Mammary epithelial cell (primary cell): ENCODE measurements at places on chromosomes 11 and 22.

- peak; percentile 77 for DNase-seq
These were observed 55.5 kb downstream of the ABTB2 start for GRCh38 chr11:34302046-34302921.

DNA sequence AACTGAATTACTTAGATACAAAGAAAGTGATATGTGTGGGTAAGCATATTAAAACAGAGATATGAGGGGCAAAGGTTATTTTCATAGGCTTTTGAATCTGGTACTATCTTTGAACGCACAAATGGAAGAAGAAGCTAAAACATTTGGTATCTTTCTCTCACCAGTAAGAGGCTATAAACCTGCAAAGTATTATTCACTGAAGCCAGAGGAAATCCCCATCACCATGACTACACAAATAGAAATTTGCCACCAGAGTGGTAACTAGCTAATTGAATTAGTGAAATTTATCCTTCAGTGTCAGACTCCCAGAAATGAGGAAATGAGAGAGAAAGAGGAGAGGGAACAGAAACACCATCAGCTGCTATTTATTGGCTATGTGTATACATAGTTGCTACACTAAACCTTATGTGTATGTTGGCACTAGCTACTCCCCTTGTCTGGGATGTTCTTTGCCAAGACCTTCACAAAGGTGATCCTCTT, 503.4 kb downstream of the DLG2 start:
- DNase-seq, result no peak

DNA sequence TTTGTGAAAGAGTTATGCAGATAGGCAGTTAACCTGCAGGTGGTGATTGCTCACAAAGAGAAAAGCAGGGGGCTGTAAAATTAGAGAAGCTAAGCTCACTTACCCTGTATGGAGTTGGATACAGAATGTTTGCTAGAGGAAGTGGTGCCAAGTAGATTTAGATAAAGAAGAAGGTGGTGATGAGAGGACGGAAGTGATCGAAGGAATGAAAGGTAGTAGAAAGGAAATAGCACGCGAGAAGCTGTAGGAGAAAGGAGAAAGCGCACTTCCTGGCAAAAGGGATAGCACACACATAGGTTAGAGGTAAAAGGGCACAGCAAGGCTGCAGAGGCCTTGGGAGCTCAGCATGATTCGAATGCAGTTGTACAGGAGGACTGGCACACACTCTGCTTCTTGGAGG, 87.3 kb upstream of the CTSC start:
- DNase-seq, result no peak

- DNase-seq, result no peak
These were observed 15.5 kb downstream of the OTUB1 start for GRCh38 chr11:64001484-64002420.

DNA sequence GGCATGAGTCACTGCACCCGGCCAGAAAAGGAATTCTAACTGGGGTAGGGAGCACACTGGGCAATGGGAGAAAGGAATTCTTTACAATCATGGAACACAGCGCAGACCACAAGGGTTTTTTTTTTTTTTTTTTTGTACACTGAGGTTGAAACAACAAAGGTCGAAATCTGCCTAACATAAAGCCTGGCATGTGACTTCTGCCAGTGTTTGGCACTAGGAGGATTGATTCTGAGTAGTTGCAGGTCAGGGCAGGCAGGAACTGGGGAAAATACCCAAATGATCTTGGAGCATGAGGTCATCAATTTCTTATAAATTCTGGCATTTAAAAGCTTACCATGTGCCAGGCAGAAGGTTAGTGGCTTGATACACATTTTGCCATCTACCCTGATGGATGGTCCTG, 202.0 kb upstream of the SNX19 start:
- peak; percentile 63 for DNase-seq

DNA sequence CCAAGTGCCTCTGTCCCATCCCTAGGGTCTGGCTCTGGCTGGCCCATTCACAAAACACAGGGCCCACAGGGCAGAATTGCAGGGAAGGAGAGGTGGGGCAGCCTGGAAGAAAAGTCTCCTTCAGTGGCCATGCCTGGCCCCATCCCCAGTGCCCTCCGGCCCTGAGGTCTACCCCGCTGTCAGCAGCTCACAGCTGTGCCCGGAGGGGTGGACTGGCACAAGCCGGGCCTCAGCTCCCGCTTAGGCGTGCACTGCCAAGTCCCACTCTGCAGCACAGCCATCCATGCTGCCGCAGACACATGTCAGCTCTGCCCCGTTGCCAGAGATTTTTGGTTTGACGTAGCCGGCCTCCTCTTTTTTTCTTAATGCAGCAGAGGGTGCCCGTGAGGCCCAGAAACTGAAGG, 3.9 kb upstream of the SCN2B start:
- peak; percentile 64 for DNase-seq

GRCh38 chr22:29733362-29734201, 13.8 kb downstream of the CABP7 start:
- no peak for DNase-seq

GRCh38 chr22:43993072-43993760, 30.9 kb upstream of the PARVB start:
- peak; percentile 11 for DNase-seq

- peak; percentile 86 for DNase-seq
These were observed at the start of gene APOBEC3C for GRCh38 chr22:39013942-39014722. TSS of gene APOBEC3C (plus strand) at chr22:39014257. CDS start at chr22:39014363, 106 bp downstream.

- no peak for DNase-seq
These were observed 189.2 kb downstream of the EFCAB6 start for GRCh38 chr22:43622886-43623285.

- DNase-seq, result no peak
These were observed 15.9 kb downstream of the OSBPL5 start for GRCh38 chr11:3148990-3149851.

- no peak for DNase-seq
These were observed 61.8 kb upstream of the UBASH3B start for GRCh38 chr11:122593473-122594420.

GRCh38 chr22:21816787-21817496, 50.5 kb downstream of the MAPK1 start:
- DNase-seq, result peak; percentile 90

DNA sequence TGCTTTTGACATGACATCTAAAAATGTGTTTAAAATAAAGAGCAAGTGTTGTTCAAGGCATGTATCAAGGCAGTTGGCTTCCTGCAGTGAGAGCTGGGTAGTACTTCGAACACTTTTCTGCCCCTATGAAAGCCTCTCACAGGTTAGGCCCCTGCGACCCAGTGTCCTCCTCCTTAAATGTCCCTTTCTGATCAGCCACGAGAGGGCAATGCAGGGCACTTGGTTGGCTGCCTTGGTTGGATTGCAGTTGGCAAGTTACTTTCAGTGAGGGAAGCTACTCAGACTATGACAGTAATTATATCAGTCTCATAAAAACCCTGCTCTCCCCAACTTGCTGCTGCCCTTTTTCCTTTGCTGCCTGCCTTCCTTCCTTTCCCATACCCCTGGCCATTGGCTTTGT, 743.8 kb downstream of the NTM start:
- no peak for DNase-seq

GRCh38 chr11:69462106-69462951, 19.1 kb upstream of the LINC01488 start:
- DNase-seq, result no peak

DNA sequence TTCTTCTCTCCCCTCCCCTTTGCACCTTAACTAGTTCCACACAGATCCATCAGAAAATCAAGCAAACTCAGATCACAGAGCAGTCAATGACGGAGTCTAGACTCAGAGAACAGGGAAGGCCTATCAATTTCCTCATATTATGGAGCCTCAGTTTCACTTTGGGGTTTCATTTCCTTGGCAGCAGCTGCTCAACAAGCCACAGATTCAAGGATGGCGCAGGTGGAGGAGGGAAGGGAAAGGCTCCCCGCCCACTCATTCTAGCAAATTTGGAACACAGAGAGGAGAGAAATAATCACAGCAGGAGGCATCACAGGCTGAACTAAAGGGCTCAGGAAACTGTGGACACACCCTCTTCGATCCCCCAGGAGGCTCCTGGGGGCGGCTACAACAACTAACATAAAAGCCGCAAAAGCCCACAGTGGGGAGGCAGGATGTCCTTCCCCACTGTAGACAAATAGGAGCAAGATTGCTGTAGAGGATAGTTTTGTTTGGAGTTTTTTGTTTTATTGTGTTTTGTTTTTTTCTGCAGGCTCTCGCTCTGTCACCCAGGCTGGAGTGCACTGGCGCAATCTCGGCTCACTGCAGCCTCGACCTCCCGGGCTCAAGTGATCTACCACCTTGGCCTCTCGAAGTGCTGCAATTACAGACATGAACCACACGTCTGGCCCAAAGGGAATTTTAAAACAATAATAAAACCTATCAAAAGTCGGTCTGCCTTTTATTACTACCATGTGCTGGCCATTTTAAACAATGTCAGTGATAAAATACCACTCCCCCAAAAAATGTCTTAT, 3.4 kb downstream of the PLAAT3 start:
- DNase-seq, result peak; percentile 34

DNA sequence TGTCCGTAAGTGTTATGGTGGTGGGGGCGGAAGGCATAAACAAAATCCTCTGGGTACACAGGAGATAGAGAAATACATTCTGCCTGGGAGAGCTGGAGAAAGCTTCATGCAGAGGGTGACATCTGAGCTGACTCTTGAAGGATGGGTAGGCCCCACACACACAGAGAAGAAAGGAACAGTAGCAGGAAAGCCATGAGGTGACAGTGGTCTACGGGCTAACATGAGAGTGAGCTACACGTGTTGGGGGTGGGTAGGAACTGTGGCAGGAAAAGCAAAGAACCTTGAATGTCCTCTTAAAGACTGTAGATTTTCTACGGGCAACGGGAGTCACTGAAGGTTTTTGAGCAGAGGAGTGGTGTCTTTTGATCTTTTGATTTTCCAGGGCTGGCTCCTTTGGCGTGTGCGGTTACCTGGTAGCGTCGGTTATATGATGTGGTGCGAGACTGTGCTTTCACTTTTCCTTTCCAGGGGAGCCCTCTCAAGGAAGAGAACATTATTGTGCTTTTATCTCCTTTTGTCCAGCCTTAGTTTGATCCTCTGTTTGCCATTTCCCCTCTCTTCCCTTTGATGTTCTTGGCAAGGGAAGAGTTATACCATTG, 39.7 kb downstream of the ADAMTS8 start:
- no peak for DNase-seq

- DNase-seq, result no peak
These were observed 23.9 kb downstream of the IL10RA start for GRCh38 chr11:118009864-118010737.

DNA sequence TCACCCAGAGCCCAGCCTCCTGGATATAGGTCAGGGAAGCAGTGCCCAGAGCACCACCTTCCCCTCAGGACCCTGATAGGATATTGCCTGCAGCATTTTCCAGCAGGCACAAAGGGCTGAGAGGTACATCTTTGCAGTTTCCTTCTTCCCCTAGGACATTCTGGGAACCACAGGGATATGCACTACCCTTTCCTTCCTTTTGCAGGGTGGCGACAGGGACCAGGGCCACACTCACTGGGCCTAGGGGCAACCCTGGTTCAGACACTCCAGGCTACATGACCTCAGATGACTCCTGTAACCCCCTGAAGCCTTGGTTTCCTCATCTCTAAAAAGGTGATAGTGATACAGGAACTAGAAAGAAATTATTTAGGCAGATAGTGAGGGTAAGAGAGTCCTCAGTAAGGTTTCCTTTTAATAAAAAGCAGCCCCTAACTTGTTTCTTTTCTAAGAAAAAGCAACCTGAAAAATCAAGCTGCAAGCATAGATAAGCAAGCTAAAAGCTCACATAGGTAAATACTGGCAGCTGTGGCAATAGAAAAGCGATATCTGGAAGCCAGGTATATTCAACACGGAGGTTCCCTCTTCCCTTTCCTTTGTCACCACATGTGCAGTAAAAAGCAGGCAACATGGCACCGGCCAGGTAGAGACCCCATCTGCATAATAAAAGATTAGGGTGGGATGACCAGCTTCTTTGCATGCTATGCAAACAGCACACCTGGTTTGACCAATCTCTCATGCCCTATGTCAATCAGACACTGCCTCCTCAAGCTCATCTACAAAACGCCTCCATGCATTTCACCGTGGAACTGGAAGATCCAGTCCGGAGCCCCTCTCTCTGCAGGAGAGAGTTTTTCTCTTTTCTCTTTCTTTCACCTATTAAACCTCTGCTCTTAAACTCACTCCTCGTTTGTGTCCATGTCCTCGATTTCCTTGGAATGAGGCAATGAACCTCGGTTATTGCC, 13.2 kb upstream of the MRGPRX2 start:
- no peak for DNase-seq

DNA sequence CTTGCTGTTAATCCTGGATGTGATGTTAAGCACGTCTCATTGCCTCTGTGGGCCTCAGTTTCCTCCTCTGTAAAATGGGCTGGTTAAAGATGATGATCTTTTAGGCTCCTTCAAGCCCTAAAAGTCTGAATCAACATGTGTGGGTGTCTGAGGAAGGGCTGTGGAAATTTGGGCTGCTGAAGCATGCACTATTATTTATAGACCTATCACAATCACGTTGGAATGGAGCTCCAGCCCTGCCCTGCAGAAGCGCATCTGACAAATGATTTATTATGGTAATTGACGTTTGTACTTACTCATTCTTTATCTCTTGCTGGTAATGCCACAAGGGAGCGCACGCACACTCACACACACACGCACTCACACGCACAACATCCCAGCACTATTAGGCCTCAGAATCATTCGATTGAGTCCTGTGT, 20.4 kb downstream of the P2RX3 start:
- DNase-seq, result no peak

GRCh38 chr11:107564877-107565218, 687 bp downstream of the ALKBH8 start:
- DNase-seq, result no peak

DNA sequence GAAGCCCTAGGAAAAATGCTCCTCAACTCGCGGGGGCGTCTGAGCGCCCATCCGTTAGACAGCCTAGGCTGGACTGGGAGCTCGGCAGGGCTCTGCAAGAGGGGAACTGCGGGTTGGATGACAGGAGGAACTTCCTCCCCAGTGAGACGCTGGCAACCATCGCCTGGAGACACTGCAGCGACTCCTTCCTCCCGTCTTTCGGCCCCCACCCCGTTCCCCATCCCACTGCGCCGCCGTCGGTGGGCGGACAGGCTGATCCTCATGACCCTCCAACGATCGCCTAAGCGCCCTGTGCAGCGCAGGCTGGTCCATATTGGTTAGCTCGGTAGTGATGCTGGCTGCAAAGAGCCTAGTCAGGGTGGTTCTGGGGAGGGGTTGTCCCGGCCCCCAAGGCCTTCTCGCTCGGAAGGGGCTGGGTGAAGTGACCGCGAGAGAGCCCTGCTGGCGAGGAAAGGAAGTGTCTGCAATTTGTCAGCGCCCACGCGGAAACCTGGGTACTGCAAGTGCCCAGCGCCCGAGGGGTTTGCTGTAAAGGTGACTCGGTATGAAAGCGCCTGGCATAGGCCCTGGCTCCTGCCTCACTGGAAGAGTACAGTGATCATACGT, 638 bp downstream of the NRGN start:
- DNase-seq, result peak; percentile 23

- DNase-seq, result no peak
These were observed 224.9 kb downstream of the DSCAML1 start for GRCh38 chr11:117572129-117572528.

GRCh38 chr22:21054714-21055563, 9.2 kb downstream of the LRRC74B start:
- no peak for DNase-seq

DNA sequence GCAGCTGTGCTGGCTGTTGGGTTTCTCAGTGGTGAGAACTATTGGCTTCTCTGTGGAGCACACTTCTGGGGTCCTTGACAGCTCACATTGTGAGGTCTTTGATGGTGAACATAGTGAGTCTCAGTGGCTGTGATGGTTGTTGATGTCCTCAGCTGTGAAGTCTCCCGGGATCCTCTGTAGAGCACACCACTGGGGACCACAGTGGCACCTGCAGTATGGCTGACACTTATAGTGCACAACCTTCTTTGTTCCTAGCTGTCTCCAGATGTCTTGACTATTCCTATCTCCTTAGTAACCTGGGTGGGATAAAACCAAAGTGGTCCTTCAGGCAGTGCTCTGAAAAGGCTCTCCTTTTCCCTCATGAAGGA, 34.3 kb upstream of the CHORDC1 start:
- DNase-seq, result no peak

- no peak for DNase-seq
These were observed 20.6 kb upstream of the SYT7 start for GRCh38 chr11:61601512-61601911.
